ENCODE measurements at places on chromosomes 4 and X.

DNA sequence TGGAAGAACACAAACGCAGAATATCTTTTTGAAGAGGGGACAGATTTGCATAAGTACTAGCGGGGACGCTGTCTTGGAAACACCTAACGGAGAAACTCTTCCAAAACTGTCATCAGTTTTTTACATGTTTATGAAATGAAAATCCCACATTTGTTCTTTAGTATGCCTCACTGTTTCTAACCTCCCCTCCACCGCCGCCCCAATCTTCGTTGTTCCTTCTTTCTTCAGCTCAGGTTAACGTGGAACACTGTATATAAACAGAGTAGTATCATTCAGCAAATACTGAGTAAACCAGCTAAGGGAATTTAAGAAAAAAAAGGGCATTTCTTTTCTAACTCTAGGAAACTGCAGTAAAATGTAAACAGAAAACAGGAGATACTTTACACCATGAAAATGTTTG is 2345.6 kb downstream of the PCDH7 start:
- no peak for DNase-seq

- no peak for DNase-seq
Measured at GRCh38 chr4:151736361-151736760, 24.4 kb downstream of the GATB start.

DNA sequence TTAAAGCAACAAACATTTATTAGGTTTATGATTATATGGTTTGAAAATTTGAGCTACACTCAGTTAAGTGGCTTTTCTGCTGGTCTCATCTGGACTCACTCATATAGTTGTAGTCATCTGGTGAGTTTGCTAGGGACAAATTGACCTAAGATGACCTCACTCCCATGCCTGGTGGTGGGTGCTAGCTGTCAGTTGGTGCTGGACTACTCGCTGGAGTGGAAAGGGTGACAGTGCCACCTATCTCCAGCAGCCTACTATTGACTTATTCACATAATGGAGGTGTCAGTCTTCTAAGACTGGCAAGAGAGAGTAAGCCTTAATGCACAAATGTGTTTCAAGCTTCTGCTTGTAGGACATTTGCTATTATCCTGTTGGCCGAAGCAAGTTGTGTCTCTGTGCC is 88.2 kb downstream of the TASL start:
- DNase-seq: no peak

GRCh38 chr4:83686166-83686565 is 150.3 kb downstream of the GPAT3 start:
- DNase-seq: no peak

DNA sequence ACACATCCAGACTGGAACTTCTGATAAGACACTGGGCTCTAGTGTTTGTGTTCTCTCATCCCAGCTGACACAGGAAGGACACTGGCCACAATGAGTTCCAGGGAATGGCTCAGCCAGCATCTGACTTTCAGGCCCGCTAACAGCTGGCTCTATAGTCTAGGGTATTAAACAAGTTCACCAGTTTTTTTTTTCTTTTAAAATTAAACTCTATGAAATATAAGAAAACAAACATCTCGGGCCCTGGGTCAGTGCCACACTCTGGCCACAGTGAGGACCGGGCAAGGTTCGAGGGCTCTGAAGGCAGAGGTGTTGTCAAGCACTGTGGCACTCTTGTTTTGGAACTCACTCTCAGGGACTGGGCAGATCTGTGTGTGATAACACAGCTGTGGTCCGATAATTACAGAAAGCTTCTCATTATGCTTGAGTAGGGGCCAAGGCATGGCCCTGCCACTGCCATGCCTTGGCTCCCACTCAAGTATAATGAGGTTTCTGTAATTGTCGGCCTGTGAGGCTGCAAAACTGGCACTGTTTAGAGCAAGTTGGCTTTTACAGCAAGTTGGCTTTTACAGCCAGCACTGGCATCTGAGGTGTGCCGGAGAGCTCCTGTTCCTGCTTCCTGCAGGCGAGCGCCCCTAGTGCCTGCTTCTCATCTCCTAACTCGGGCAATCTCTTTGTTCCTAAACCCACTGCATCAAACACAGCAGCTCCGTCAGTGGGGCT is 62.8 kb downstream of the PPP1R2C start:
- no peak for DNase-seq

DNA sequence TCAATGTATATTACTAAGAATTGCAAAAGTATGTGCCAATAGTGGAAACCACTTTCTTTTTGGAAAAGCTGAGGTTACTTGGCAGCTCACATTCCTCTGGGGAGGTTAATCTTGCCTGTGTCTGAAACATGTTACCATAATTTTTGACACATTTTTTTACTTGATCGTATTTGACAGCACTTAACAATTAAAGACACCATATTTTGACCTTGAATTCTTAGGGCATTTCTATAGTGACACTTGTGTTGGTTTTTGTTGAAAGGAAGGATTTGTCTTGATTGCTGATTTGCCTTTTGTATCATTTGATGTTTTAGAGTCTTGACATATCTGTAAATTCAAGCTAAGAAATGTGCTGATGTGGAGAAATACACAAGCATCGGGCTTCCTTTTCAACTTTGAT is 2135.5 kb downstream of the PCDH7 start:
- DNase-seq: no peak

DNA sequence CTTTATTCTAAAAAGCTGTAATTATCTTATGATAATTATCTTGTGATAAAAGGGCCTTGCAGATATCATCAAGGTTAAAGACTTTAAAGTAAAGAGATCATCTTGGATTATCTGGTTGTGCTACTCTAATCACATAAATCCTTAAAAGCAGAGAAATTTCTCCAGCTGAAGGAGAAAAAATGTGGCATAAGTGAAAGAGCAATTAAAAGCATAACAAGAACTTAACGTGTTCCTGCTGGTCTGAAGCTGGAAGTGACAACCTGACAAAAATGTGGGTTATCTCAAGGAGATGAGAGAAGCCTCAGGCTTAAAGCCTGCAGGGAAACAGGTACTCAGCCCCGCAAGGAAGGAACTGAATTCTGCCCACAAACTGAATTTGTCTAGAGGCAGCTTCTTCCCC is 449.1 kb upstream of the NDST4 start:
- DNase-seq: no peak

DNA sequence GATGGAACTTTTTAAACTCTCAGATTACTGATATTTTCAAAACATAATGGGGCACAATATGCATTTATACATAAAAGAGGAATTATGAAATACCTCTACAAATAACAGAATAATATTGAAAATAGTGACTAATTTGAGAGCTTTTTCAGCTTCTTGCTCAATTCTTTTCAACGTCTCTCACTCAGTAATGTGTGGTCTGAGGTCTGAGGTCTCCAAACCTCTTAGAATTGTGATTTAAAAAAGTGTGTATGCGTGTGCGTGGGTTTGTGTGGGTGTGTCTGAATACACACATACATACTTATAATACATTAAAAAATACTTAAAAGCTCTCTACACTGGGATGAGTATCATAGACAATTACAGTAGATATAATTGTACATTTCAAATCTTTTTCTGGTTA is 7.9 kb downstream of the NDNF start:
- no peak for DNase-seq

DNA sequence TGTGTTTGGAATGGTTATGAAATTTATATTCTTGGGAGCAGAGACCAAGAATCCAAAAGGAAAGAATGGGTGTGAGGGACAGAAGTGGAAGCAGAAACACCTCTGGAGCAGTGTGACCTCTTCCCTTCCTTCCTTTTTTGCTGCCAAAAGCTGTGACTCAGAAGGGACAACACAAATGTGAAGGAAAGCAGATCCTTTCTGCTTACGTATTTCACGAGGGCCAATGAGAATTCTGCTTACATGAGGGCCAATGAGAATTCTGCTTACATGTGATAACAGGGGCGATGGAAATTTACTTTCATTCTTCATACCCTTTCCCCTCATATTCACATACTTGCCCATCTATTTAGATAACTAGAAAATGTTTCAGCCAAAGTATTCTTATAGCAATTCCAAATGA is 404.6 kb downstream of the PRDM5 start:
- DNase-seq: peak; percentile 54

- no peak for DNase-seq
Measured at GRCh38 chr4:69092190-69092589, 4.1 kb upstream of the UGT2B7 start.

DNA sequence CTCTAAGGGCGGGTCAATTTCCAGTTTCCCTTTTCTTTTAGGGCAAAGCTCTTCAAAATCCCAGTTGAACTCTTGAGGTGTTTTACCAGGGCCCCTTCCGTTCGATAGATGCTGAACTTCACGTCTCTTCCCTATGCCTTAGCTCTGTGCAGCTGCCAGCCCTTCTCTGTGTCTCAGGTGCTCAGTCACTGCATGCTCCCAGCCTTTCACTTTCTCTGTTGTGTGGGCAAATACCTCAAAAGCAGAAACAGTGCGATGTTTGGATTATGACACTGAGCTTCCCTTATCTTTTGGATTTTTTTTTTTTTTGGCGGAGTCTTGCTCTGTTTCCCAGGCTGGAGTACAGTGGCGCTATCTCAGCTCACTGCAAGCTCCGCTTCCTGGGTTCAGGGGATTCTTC is 108.5 kb downstream of the CLDN22 start:
- DNase-seq: no peak

DNA sequence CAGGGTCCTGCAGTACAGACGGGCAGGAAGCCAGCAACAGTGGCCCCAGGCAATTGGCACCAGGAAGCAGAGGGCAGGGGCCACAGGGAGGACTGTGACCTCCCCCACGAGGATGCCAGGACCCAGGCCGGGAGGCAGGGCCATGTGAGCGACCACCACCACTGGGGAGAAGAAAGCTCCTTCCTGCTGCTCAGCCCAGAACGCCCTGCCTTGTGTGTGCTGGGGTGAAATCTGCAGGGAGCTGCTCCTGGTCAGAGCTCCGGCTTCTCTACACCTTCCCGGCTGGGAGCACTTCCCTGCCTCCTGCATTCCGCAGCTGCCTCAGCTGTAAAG is 100.4 kb downstream of the HMX1 start:
- no peak for DNase-seq

- no peak for DNase-seq
Measured at GRCh38 chr4:19033816-19034733, 1012.5 kb upstream of the LCORL start.

- peak; percentile 19 for DNase-seq
Measured at GRCh38 chrX:8815460-8816065, 14.4 kb upstream of the FAM9A start.

DNA sequence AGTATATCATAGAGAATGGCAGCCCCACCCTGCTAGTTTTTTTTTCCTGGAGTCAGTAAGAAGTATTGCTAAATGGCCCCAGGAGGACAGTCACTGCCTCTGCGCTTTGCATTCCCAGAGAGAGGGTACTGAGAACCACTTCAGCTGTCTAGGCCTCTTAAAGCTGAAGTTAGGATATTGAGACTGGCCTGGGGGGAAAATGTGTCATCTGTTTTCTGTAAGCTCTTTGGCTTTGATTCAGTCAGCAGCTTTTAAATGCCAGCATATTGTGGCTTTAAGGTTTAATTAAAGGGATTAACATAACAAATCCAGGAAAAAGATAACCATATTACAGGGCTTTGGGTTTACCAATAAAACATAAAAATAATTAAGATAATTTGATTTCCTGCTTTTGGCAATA is 852.0 kb downstream of the PCDH18 start:
- no peak for DNase-seq

DNA sequence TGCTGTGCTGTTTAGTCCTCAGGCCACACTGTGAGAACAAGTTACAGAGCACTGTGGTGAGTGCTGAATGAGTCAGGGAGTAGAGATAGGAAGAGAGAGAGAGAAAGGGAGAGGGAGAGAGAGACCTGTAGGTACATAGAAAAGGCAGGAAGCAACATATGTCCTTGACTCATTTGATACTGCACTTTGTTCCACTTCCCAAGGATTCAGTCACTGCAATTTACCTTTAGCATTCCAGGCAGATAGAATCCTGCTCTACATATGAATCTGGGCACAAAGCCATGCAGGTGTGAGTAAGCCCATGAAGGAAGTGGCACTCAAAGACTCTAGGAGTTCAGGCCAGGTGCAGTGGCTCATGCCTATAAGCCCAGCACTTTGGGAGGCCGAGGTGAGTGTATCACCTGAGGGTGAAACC is 1.0 kb upstream of the DAPP1 start:
- DNase-seq: no peak

GRCh38 chr4:22739968-22740367 is 47.2 kb downstream of the GBA3 start:
- DNase-seq: no peak

GRCh38 chr4:4455210-4455865 is 68.4 kb downstream of the NSG1 start:
- no peak for DNase-seq

DNA sequence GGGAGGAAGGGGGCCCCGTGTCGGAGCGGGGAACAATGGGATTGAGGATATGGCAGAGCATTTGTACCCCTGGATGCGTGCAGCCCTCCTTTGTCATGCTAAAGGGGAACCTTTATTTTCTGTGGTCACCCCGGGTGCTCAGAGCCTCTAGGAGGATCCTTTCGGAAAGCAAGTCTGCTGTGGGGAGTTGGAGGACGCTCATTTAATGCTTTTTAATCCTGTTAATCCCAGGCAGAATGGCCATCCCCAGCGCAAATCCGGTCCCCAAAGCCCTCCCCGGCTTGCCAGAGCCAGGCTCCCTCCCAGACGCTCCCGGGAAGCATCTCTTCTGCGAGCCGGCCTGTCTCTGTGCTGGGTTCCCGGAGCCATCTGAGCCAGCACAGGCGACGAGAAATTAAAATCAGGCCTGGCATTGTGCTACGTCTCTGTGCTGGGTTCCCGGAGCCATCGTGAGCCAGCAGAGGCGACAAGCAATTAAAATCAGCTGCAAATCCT is 113.2 kb upstream of the PPP2R3B start:
- no peak for DNase-seq

DNA sequence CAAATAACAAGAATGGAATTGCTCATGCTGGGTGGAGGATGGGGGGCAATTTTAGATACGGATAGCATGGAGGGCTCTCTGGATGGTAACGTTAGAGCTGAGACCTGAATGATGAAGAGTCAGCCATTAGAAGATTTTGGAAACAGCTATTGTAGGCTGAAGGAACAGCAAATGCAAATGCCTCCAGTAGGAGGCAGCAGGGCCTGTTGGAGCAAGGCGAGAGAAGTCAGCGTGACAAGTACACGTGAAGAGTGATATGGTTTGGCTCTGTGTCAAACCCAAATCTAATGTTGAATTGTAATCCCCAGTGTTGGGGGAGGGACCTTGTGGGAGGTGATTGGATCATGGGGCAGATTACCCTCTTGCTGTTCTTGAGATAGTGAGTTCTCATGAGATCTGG is 59.3 kb upstream of the SOD3 start:
- no peak for DNase-seq

GRCh38 chr4:26356081-26356501 is 35.3 kb downstream of the RBPJ start:
- DNase-seq: no peak

DNA sequence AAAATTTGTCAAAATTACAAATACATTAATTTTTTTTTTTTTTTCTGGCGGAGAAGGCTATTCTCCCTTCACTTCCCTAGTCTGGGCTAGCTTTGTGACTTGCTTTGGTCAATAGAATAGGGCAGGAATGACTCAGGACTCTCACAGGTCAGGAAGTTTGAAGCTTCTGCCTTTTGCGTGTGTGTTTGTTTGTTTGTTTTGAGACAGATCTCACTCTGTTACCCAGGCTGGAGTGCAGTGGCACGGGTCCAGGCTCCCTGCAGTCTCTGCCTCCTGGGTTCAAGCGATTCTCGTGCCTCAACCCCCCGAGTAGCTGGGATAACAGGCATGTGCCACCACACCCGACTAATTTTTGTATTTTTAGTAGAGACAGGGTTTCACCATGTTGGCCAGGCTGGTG is 55.9 kb upstream of the USP9X start:
- no peak for DNase-seq

All from GDM1 (cell line).